ENCODE measurements at places on chromosomes 2 and 18.

GRCh38 chr2:174005801-174006419 lies 40.7 kb upstream of the SP3 start:
- DNase-seq = no peak

DNA sequence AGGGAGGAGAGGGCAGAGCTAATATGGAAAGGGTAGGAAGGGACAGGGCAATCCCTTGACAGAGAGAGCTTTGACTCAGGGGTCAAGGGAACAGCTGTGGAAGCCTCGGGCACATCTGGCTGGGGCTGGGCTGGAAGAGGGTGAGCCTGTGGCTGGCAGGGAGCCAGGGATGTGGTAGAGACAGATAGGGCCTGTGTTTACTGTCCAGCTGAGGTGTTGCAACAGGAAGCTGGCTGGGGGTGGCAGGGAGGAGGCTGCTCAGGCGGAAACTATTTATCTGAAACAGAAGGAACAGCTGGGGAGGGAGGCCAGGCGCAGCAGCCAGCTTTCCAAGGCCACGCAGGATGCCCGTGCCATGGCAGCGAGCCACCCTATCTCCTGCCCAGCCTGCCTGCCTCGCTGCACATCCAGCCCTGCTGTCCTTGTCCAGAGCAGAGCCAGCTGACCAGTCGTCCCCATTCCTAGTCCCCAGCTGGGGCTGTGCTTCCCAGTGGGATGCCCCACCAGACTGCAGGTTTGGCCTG lies 264.7 kb downstream of the CYP26B1 start:
- no peak for DNase-seq

DNA sequence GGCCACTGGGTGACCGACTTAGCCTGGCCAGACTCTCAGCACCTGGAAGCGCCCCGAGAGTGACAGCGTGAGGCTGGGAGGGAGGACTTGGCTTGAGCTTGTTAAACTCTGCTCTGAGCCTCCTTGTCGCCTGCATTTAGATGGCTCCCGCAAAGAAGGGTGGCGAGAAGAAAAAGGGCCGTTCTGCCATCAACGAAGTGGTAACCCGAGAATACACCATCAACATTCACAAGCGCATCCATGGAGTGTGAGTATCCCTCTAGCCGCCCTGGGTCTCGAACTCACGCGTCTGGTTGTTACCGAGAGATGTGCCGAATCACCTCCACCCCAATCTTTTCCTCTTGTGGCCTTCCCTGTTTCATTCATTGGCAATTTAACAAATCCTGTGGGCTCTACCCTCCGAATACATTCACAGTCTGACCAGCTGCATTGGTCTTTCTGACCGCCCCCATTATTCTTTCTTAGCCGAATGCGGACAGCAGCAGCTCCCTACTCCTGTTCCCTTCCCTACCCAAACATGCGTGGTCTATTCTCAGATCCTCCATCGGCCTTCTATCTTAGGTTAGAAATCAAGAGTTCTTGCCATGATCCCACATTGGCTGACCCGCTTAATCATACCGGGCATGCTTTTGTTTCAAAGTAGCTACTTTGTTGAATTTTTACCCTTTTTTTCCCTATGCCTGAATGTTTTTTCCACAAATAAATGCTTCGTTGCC lies 631 bp downstream of the RPL31 start:
- no peak for DNase-seq

- no peak for DNase-seq
These were observed 93.4 kb upstream of the MSH2 start for GRCh38 chr2:47309472-47309951.

- DNase-seq = no peak
These were observed 140.8 kb downstream of the PXDN start for GRCh38 chr2:1603521-1603920.

GRCh38 chr2:212659441-212659840 lies 120.8 kb upstream of the ERBB4 start:
- DNase-seq = no peak

- no peak for DNase-seq
These were observed 16.4 kb upstream of the CD8A start for GRCh38 chr2:86807133-86807467.

DNA sequence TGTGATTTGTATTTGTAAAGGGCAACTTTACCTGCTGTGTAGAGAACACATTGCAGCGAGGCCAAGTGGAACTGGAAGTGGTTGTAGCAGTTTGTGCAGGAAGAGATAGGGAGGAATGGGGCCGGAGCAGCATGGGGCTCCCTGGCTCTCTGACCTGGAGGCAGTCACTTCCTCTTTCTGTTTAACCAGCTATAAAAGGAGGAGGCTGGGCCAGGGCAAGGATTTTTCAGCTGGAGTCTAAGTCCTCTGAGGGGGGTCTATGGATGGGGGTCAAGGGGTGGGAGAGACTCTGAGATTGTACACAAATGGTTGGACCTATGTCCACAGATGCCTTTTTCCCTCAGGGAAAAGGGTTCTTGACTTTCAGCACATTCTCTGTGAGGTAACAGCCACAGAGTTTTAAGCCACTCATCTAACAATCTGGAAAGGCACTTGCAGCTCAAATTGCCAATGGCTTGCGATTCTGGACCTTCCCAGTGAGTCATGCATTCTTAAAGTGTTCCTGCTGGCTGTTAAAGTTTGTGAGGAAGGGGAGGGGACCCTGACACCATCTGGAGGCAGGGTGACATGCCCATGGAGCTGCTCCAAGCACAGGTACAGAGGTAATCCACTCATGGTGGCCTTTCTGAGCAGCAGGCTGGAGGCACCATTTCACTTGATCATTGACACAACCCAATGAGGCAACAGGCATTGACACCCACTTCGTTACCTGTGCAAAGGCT lies 347.0 kb downstream of the CYRIA start:
- DNase-seq = no peak

DNA sequence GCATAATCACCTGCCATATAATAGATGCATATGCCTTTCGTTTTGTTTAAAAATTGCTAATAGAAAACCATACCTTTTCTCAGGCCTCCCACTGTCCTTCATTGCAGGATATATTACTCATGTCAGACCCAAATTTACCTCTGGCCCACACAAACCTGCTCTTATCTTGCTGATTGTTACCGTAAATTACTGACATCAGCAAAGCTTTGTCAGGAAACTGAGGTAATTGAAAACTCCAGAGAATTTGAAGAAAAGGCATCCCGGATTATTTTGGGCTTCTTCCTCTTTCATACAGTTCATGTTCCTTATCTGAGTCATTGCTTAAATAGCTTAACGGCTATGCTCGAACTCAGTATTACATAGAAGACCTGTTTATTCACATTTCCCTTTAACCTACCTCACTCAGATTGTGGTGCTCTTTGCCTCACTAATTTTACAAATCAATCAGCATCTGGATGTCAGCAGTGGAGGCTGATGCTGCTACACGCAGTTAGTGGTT lies 145.7 kb downstream of the ZEB2 start:
- DNase-seq = no peak

DNA sequence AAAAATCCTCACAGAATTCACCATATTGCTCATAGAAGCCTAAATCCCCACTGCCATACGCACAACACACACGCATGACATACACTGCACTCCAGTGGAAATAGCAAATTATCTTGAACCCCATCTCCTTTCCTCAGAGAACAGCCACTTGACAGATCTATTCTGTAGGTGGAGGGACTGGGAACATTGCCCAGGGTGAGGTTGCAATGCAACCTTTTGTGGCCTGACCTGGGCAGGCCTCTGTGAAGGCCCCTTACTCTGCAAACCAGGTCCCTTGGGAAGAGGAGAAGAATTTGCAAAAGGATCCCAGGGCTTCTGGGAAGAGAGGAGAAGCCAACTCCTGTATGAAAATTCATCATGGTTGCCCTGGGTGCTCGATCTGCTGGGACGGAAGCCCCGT lies 51.9 kb downstream of the SDC1 start:
- no peak for DNase-seq

- DNase-seq = no peak
These were observed 15.4 kb downstream of the HK2 start for GRCh38 chr2:74849228-74849892.

GRCh38 chr2:239223310-239224198 lies 177.3 kb downstream of the HDAC4 start:
- DNase-seq = no peak
